ENCODE measurements at places on chromosomes 1 and 21. TPM values are rescaled to one million over a fixed set of nuclear protein-coding genes. Genes with fewer than 3 reads are reported as not detected.

Gene SMG5
- polyA plus RNA-seq: 35.3 TPM

Gene SPATC1L
- 12.6 TPM for polyA plus RNA-seq

Gene GAS5
- polyA plus RNA-seq: 443 TPM

Gene FBXO2
- 42.6 TPM for polyA plus RNA-seq

Gene SPRR1B
- 224 TPM for polyA plus RNA-seq

Gene UBQLN4
- polyA plus RNA-seq: 25.7 TPM

Gene EPHA2
- polyA plus RNA-seq: 70.5 TPM

Gene MFN2
- polyA plus RNA-seq: 51.5 TPM

Gene NPHS2
- not detected for polyA plus RNA-seq

Gene DIO1
- not detected for polyA plus RNA-seq

Gene ALX3
- polyA plus RNA-seq: not detected

Gene RUNX3
- polyA plus RNA-seq: not detected

Gene SLC50A1
- polyA plus RNA-seq: 81.8 TPM

Gene CADM3
- polyA plus RNA-seq: not detected

Gene C1orf226
- 0.42 TPM for polyA plus RNA-seq

Gene GSTM5
- not detected for polyA plus RNA-seq

Gene DSCAM
- polyA plus RNA-seq: 1.7 TPM

Gene QSOX1
- 107 TPM for polyA plus RNA-seq

Gene ITGB2
- polyA plus RNA-seq: 5.2 TPM

Gene HUNK
- polyA plus RNA-seq: 0.06 TPM

Gene AIRE
- not detected for polyA plus RNA-seq

Gene FCRL1
- polyA plus RNA-seq: not detected

Gene CHD5
- polyA plus RNA-seq: 0.06 TPM

Gene GPR157
- polyA plus RNA-seq: 1.7 TPM

Gene GUCA2A
- not detected for polyA plus RNA-seq

Gene PGBD5
- polyA plus RNA-seq: 0.01 TPM

Gene LHX8
- not detected for polyA plus RNA-seq

Gene PLPP3
- polyA plus RNA-seq: 0.68 TPM

Gene SH3GLB1
- 57.0 TPM for polyA plus RNA-seq

Gene TFF1
- polyA plus RNA-seq: not detected
